ENCODE measurements at places on chromosomes 3 and 15. TPM values are rescaled to one million over a fixed set of nuclear protein-coding genes. Genes with fewer than 3 reads are reported as not detected.
A peak's percentile ranks its signal among the peaks of the same experiment; 100 is the strongest.

DNA sequence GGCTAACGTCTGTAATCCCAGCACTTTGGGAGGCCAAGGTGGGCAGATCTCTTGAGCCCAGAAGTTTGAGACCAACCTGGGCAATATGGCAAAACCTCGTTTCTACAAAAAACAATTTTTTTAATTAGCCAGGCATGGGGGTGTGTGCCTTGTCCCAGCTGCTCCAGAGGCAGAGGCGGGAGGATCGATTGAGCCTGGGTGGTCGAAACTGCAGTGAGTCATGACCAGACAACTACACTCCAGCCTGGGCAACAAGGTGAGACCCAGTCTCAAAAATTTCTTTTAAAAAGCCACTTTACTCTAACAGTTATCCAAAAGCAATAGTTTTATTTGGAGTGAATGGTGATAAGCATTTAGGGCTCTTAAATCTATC is 12.5 kb downstream of the TRIM59 start:
- no peak for DNase-seq

GRCh38 chr15:77507143-77507897 is 86.6 kb downstream of the HMG20A start:
- no peak for DNase-seq

GRCh38 chr3:190996181-190996775 is 133.8 kb upstream of the GMNC start:
- no peak for DNase-seq

GRCh38 chr3:119815716-119816115 is 33.8 kb downstream of the NR1I2 start:
- DNase-seq, result no peak

DNA sequence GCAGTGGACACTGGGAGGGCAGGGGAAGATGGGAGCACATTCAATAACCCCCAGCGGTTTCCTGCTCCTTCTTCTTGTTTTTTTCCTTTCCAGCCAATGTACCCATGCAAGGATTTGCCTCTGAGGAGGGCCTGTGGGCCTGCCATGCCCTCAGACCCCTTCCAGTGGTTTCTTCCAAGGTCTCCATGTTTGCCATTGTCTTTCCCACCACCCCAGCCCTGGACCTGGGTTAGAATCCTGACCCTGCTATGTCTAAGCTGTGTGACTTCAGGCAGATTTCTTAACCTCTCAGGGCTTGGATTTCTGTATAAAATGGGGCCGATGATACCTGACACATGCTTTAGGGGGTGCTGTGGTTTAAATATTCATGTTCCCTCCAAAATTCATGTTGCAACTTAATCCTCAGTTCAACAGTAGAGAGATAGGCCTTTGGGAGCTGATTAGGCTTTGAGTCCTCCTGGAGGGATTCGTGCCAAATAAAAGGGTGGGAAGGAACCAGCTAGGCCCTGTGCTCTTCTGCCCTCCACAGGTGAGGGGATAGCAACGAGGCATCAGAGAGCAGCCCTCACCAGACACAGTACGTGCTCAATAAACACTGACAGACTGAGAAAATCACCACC is 46.3 kb upstream of the FLNB start:
- no peak for DNase-seq

- DNase-seq, result no peak
Measured at GRCh38 chr3:174002543-174002942, 605.0 kb downstream of the NLGN1 start.

GRCh38 chr3:9361691-9362388 is 1.0 kb upstream of the THUMPD3 start:
- no peak for DNase-seq

DNA sequence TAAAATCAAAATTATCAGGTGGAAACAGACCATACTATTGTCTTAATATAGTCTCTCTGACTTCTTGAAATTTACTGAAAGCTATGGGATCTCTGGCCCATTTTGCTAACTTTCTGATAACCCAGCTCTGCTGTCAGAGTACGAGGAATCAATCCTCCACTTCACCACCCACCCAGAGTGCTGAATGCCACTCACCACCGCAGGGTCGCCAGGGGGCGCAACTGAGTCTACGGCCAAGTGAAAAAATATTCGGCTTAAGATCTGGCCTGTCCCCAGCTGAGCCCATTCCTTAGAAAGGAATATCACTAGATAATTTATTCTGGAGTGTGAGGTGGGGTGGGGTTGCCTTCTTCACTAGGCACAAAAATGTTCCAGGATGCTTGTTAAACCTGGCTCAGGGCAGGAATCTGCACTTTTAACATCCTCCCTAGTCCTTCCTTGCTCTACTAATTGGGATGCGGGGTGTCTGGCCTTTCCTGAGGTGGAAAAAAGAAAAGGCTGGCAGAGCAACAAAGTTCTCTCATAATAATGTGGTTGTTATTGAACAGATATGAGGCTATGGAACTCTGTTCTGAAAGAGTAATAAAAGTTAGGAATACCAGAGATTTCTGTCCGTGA is 520.6 kb downstream of the MFSD1 start:
- DNase-seq, result peak; percentile 92

DNA sequence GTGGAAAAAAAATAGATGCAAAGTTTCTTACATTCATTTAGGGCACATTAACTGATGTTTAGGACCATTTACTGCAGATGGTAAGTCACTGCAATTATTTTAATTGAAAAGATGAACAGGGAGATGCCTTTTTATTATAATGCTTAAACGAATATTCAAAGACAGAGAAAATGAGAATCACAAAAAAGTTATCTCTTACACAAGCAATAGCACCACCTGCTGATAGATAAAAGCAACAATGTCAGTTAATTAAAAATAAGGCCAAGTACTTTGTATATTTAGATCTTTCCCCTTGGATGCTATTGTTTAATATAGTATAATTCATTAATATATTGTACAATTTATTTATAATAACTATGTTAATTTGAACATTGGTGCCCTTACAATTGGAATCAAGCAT is 55.9 kb downstream of the IFT80 start:
- no peak for DNase-seq

GRCh38 chr15:32923176-32923575 is 205.4 kb downstream of the GREM1 start:
- DNase-seq, result no peak

GRCh38 chr3:124951511-124952281 is 17.1 kb upstream of the MUC13 start:
- no peak for DNase-seq

GRCh38 chr3:88574146-88574545 is 424.4 kb downstream of the C3orf38 start:
- DNase-seq, result no peak

DNA sequence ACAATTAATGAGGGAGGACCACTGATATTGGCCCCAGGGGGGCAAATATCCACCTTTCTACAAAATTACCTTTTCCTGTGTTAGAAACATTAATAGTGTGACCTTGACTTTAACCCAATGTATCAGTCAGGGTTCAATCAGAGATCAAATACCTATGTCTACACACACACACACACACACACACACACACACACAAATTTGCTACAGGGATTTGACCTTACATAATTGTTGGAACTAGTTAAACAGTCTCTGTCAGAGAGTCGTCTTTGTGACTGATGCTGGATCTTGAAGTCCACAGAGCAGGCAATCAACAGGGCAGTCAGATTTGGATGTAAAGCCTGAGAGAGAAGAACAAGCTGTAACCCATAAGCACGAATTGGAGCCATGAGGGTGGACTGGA is 32.5 kb downstream of the TM4SF4 start:
- DNase-seq, result no peak

- no peak for DNase-seq
Measured at GRCh38 chr3:124298951-124299350, 307.0 kb upstream of the ROPN1 start.

DNA sequence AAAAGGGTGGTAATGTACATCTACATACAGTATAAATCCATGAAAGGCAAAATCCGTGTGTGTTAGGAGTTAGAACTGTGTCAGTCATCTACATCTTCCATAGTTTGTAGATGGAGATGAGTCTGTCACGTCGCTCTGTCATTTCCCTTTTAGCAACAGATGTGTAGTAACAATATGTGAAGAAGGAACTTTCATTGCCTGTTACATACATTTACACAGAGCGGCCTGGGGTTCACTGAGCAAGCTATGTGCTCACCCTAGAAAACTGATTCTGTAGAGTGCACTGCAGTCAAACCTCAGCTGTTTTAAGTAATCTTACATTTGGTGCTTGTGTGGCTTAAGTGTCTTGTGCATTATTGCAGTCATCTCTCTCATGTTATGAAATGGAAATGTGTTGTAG is 41.6 kb upstream of the AP3B2 start:
- DNase-seq, result no peak

DNA sequence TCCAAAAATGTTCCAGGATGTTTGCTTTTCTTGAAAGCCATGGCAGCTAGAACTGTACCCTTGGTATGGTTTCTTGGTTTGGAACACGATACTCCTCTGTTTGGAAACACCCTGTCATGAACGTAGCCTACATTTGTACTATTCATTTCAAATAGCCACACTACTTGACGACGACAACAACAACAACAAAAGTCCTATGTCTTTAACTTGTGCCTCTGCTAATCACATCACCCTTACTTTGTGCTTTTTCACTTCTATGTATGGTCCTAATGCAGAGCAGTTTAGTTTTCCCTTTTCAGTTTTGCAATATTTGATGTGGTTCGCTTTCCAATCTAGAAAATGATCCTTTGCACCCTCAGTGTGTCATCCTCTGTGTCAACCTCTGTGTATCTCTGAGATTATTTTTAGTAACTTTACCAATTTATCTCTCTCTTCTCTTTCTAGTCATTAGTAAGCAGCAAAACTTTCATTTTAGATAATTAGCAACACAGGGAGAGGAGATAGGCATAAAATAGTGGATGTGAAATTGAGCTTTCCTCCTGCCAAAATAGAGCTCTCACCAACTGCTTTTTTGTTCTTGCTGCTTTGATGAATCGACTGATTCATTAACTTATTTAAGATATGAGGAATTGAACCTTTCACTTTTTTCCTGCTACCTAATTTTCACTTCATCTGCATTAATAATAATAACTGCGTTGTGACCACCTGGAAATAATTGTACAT is 44.1 kb upstream of the TP63 start:
- DNase-seq, result no peak

DNA sequence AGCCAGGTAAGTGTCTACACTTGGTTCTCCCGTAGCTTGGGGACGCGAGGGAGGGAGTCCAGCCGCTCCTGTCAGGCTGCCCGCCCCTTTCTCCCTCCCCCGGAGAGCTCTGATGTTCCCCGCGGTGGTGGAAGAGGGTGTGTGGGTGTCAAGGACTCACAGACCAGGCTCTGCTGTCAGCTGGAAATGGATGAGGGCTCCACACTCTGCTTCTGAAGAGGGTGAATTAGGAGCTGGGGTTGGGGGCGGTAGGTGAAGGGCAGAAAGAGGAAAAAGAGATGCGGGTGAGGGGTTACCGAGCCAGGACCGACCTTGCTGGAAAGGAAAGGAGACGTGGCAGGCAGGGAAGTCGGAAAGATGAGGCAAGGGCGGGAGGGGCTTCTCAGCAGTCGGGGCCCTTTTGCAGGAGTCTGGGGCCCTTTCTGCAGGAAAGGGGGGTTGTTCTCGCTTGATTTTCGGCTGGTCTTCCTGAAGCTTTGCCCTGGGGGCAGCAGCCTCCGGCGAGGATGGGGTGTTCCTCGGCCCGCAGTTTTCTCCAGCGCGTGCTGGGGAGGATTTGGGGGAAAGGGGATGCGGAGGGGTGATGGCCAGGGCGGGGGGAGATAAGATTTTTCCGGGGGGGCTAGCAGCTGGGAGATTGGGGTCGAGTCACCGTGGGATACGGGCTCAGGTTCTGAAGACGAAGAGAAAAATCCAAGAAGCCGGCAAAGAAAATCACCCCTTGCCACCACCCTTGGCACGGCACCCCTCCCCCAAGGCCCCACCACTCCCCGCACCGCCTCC is 602 bp upstream of the BAHD1 start:
- DNase-seq, result peak; percentile 71

TMC3 gene
- not detected for polyA plus RNA-seq

XCR1 gene
- 0.19 TPM for polyA plus RNA-seq

REC114 gene
- 0.12 TPM for polyA plus RNA-seq

PARP14 gene
- polyA plus RNA-seq, result 8.2 TPM

NCEH1 gene
- polyA plus RNA-seq, result 1.4 TPM

IGSF10 gene
- polyA plus RNA-seq, result 0.59 TPM

ATP8B4 gene
- 0.17 TPM for polyA plus RNA-seq

GXYLT2 gene
- polyA plus RNA-seq, result 1.3 TPM

IL5RA gene
- polyA plus RNA-seq, result not detected
